ENCODE measurements at places on chromosomes 2 and 18.

DNA sequence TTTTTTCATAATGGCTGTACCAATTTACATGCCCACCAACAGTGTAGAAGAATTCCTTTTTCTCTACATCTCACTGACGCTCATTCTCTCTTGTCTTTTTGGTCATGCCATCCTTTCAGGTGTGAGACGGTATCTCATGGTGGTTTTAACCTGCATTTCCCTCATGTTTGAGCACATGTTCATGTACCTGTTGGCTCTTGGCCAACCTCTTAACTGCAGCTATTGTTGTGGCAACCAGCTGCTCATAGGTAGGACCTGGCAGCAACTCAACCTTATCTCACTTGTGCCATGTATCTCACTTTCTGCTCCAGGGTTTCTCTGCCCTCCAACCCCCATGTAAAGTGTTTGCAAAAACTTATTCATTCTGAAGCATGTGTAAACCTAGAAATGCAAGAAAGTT lies 167.5 kb downstream of the UPP2 start:
- DNase-seq = no peak

DNA sequence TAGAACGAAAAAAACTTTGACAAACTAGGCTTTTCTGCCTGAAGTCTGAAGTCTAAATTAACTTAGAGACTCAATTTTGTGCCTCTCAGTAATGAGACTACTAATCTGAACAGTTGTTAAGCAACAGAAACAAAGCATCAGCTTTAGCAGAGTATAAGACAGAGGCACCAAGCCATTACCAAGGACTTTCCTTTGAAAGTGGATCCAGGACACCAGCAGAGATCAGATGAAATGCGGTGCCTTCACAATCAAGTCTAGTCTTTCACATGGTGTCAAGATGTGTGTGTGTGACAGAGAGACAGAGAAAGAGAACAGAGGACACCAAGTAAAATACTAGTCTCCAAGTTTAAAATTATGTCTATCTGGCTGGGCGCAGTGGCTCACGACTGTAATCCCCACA lies 1502.9 kb downstream of the LRP1B start:
- no peak for DNase-seq

DNA sequence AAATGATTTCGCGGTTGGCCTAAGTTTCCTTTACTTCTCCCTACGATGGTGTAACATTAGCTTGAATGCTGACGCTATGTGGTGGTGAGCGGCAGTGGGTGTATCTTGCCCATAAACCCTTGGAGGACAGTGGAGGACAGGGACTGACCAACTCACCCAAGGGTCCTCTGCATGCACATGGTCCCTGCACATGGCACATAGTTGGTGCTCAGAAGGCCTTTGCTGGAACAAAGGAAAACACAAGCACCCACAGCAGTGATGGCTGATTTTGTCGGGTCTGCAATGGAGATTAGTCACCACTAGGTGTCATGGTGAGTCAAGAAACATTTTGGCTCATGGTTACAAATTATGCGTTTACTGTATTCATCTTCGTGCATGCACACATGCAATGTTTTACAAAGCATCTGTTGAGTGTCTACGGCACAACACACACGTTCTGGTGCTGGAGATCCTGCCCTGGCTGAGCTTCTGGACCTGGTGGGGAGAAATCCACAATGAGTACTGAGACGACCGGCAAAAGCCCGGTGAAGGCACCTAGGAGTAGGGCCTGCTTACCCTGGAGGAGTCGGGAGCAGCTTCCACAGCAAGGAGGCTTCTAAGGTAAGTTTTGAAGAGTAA lies 44.0 kb downstream of the PDCL3 start:
- DNase-seq = no peak

- DNase-seq = no peak
Observed at GRCh38 chr18:25177631-25178030, 174.3 kb downstream of the ZNF521 start.

DNA sequence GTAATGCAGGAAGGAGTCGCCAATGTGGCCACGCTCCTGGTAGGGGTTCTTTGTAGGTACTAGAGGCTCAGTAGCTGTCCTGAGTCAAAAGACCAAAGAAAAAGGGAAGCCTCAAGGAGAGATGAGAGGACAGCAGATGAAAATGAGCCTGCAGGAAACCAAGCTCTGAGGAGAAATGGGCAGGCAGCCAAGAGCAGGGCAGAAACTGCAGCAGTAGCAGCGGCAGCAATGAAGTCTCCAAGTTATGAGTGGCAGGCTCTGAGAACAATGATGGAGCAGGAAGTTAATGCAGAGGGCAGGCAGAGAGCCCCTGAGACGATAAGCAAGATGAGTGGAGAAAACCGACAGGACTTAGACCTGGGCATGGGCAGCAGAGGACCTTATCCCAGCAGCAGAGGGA lies 48.2 kb upstream of the TMEM200C start:
- DNase-seq = no peak

GRCh38 chr18:79186649-79187048 lies 117.5 kb downstream of the ATP9B start:
- DNase-seq = no peak

DNA sequence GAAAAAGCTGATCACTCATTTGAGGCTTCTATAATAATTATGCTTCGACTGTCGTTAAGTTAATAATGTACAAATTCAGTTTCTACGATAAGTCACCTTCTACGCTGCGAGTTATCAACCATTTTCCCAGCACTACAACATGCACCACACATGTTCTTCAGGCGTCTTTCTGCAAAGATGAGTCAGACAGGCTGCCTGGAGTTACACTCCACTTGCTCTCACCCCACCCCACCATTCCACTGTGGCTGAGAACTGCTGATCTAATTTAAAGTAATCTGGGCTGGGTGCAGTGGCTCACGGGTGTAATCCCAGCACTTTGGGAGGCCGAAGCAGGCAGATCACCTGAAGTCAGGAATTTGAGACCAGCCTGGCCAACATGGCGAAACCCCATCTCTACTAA lies 218.6 kb downstream of the DYM start:
- DNase-seq = no peak

- DNase-seq = no peak
Observed at GRCh38 chr2:190376083-190376482, 32.1 kb upstream of the MFSD6 start.

GRCh38 chr2:38523728-38524437 lies 78.8 kb downstream of the HNRNPLL start:
- no peak for DNase-seq

DNA sequence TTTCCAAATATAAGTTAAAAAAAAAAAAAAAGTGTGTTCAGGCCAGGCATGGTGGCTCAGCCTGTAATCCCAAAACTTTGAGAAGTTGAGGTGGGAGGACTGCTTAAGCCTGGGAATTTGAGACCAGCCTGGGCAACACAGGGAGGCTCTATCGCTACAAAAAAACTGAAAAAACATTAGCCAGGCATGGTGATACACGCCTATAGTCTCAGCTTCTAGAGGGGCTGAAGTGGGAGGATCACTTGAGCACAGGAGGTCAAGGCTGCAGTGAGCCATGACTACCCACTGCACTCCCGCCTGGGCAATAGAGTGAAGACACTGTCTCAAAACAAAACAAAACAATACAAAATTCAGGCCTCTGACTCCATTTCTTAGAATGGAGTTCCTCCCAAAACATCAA lies 9.2 kb downstream of the USP37 start:
- no peak for DNase-seq

GRCh38 chr18:59139291-59139614 lies 431 bp upstream of the SEC11C start:
- DNase-seq = peak; percentile 83

- no peak for DNase-seq
Observed at GRCh38 chr18:35553300-35553699, 28.2 kb upstream of the GALNT1 start.

- no peak for DNase-seq
Observed at GRCh38 chr2:71831193-71831577, 316.5 kb downstream of the CYP26B1 start.

DNA sequence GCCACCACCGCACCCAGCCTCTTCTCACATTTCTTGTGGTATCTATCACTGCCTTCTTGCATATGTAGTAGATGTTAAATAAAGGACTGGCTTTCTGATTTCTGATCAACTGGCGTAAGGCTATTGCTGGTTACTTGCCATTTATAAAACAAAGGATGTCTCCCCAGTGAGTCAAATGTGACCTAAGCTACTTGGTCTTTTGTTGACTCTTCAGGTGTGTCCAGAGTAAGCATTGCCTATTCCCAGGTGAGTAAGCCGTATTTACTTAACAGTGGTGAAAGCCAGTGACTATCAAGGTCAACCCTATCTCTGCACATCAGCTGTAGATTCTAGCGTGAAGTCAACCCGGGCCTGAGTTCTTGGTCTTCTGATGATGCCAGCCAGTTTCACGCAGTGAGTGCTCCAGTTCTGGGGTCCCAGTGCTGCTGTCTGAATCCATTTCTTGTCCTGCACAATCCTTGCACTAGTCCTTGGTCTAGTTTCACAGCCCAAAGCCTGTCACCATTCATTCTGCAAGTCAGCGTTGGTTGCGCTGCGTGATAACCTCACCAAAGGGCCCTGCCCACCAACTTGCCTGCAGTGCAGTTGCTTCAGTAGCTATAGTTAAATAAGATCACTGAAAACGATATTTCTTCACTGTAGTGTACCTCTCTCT lies 120.2 kb downstream of the GBX2 start:
- DNase-seq = no peak

GRCh38 chr2:101111917-101112771 lies 39.0 kb downstream of the TBC1D8 start:
- DNase-seq = no peak

GRCh38 chr2:17171446-17172049 lies 346.7 kb downstream of the RAD51AP2 start:
- no peak for DNase-seq

- no peak for DNase-seq
Observed at GRCh38 chr2:23618265-23618664, 233.3 kb downstream of the KLHL29 start.

- no peak for DNase-seq
Observed at GRCh38 chr2:107634172-107634571, 192.5 kb upstream of the RGPD4 start.

DNA sequence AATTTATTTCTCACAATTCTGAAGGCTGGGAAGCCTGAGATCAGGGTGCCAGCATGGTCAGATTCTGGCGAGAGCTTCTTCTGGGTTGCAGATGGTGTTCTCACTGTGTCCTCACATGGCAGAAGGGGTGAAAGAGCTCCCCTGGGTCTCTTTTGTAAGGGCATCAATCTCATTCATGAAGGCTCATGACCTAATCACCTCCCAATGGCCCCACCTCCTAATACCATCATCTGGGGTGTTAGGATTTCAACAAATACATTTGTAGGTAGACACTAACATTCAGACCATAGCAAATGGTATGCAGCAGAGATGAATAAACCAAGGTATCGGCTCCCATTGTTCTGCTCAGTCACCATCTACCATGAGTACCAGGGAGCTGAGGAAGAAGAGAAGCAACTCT lies 32.7 kb downstream of the YPEL5 start:
- DNase-seq = no peak

DNA sequence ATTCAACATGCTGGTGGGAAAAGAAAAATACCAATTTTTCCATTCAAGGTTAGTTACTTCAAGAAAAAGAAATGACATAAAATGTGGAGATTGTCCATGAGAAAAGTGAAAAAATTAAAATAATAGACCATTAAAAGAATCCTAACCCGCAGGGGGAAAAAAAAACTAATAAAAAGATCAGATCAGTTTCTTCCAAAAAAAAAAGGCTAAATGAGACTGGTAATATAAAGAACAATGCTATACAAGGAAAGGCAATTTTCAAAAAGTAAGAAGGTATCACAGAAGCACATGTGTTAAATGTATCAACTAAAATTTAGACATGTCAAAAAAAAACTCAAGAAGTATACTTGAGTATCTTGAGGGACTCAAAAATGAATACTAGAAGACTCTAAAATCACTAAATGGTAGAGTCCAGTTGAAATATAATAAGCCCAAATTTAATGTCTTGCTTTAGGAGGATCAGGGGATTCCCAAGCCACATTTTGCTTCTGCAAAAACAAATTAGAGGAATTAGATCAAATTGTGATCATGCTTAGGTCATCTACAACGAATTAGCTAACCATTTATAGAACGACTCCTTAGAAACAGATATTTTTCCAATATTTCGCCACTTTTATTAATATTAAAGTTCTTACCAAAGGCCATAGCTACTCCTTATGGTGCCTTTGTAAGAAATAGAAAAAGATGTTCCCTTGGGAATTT lies 35.8 kb upstream of the GLS start:
- no peak for DNase-seq

DNA sequence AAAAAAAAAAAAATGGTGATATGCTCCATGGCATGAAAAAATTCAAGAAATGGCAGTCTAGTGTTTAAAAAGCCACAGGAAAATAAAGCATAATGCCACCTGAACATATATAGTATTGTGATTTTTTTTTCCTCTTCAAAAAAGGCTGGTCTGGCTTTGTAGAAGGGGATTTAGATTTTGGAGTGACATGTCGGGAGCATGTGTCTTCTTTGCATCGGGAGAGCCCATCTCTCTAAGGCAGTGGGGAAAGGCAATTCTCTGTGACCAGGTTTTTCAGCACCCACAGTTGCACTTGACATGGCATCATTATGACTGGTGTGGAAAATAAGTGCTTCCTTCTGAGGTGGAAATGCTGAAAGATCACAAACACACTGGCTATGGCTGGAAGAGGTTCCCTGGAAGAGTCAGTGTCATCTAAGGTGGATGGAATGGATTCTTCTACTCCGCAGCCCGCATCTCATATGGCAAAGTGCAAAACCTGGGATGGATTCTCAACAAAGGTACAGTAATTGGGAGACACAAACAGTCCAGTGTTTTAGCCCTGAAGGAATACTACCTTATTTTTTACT lies 172.5 kb downstream of the AGAP1 start:
- DNase-seq = no peak

GRCh38 chr2:75954761-75955160 lies 244.0 kb upstream of the GCFC2 start:
- DNase-seq = no peak

- DNase-seq = no peak
Observed at GRCh38 chr2:98039085-98039756, 43.5 kb upstream of the TMEM131 start.

DNA sequence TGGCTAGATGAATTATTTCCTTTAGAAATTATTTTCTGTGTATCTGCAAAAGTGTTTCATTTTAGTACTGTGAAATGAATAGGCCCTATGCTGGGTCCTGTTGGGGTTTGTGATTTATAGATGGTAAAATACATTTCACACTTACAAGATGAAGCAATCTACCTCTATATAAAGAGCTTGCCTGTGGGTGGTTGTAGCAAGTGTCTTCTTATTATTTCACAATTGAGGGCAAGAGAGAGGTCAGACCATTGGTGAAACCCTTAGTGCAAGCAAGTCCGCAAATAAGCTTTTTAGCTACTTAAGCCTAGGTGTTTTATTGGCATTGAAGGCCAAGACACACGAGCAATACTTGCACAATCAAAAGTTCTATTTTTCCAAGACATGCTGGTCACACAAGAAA lies 153.1 kb downstream of the FMNL2 start:
- DNase-seq = no peak
